OCI-LY7 (cell line): ENCODE measurements at places on chromosomes 16 and 17.
A peak's percentile ranks its signal among the peaks of the same experiment; 100 is the strongest.

GRCh38 chr16:70660672-70661350, 14.5 kb downstream of the IL34 start:
- DNase-seq, result no peak

DNA sequence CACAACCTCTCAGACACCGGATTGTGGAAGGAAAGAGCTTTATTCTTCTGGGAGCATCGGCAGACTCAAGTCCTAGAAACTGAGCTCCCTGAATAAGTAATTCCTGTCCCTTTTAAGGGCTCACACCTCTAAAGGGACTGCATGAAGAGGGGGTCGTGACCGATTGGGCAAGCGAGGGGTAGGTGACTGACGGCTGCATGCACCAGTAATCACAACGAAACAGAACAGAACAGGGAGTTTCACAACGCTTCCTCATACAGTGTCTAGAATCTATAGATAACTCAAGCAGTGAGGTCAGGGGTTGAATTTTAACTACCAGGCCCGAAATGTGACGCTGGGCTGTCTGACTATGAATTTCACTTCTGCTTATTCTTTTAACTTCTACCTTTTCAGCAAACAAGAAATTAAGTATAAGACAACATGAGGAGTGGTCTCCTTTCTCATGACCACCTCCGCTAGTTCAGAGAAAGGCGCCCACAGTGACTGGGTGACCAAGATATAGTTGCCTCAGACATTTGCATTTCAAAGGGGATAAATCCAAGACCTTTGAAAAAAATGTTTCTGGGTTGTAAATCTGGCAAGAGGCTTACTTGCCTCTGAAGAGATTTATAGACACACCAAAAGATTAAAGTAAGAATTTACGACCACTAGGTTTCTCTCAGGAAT, 88.4 kb upstream of the ATF7IP2 start:
- DNase-seq, result peak; percentile 89

DNA sequence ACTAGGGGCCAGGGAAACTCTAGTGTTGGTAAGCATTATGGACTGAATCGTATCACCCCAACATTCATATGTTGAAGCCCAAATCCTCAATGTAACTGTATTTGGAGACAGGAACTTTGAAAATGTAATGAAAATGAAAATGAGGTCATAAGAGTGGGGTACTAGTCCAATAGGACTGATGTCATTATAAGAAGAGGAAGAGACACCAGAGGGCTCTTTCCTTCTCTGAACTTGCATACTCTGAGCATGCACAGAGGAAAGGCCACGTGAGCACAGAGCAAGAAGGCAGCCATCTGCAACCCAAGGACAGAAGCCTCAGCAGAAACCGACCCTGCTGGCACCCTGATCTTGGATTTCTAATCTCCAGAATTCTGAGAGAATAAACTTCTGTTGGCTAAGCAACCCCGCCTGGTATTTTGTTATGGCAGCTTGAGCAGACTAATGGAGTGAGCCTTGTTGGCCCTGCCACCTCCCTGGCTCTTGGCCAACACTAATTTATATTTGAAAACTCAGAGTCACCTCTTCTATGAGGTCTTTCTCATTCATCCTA, 273.4 kb downstream of the NTN1 start:
- no peak for DNase-seq

DNA sequence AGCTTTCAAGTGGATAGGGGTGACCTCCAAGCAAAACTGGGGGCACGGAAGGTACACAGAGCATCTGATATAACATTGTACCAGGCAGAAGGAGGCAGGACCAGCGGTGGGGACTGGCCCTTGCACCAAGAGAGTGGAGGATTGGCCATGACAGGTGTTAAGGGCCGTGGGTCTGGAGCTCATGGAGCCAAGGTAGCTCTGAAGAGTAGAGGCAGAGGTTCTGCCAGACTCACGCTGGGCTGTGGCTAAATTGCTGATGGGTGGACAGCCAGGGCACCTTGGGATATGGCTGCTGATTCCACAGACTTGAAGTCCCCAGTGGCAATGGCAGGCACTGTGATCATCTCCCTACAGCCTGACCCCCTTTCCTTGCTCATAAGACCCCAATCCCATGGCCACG, 65.9 kb upstream of the NKD1 start:
- no peak for DNase-seq

- no peak for DNase-seq
Measured at GRCh38 chr16:57741660-57742191, 6.2 kb downstream of the KATNB1 start.

- no peak for DNase-seq
Measured at GRCh38 chr16:81939164-81940056, 71.9 kb downstream of the SDR42E1 start.

GRCh38 chr17:17757391-17757791, 76.1 kb downstream of the RAI1 start:
- DNase-seq, result peak; percentile 91

GRCh38 chr16:9677301-9677653, 505.0 kb downstream of the GRIN2A start:
- no peak for DNase-seq

DNA sequence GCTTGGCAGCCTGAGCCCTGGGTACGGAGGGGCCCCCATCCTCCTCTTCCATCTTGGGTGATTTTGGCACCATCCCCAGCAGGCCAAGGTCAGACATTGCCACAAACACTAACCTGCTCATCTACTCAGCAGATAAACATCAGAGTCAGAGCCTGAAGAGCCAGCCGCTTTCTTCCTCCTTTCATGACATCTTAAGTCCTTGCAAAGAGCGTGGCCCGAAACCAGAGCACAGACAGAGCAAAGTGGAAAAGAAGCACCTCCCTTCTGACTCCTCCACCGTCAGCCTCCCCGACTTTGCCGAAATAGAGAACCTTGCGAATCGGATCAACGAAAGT, 60.4 kb upstream of the RPH3AL start:
- DNase-seq, result no peak

- no peak for DNase-seq
Measured at GRCh38 chr16:79613009-79613408, 12.5 kb upstream of the MAF start.

- DNase-seq, result no peak
Measured at GRCh38 chr16:49837688-49838410, 18.1 kb downstream of the ZNF423 start.

GRCh38 chr17:48718227-48718760, 4.0 kb downstream of the PRAC1 start:
- DNase-seq, result no peak

DNA sequence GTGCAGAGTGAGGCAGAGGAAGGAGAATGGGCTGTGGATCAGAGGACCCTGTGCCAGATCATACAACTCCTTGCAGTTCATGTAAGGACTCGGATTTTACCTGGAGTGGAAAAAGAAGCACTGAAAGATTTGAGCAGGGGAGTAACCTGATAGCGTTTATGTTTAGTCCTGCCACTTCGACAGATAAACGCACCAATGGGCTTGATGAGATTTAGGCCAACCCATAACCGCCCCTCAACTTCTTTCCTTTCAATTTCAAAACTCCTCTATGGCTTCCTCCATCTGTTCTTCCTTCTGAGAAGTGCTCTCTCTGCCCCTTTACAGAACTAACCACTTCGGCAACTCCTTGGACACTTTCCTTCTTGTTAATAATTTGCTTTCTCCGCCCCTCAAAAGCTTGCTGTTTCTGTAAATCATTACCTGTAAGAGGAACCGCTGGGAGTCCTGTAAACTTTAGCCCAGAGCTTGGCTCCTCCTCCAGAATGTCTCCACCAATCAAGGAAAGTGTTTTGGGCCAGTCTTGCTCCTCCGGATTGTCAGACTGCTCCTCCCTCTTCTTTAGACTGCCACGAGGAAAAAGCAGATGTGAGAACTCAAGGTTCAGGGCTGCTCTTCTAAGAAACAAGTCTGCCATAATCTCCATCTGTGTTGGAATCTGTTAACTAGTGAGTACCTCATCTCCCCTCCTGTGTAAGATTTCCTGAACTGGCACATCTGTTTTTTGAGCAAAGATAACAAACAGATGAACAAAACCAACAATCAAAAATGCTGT, at the start of gene ACSM3:
ACSM3 (plus strand) TSS at position 554 of the 772 bp plus-strand sequence. CDS start 6,021 bp downstream, outside the sequence.
- peak; percentile 89 for DNase-seq

- no peak for DNase-seq
Measured at GRCh38 chr16:88842308-88842756, 14.4 kb downstream of the GALNS start.

DNA sequence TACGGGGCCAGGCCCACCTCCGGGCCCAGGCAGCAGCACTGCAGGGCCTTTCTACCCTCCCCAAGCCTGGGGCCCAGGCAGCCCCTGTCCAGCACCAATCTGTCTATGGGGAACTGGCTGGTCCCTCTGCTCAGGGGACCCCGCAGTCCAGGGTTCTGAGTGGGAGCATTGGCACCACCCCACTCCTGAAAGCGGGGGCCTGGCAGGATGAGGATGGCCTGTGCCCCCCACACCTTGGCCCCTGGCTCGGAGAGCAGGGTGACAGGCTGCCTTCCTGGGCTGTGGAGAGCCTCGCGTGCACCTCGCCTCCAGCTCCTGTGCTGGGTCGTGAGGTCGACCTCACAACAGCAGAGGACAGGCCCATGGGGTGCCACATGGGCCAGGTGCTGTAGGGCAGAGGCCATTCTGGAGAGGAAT, 1.4 kb downstream of the NPB start:
- no peak for DNase-seq

- peak; percentile 67 for DNase-seq
Measured at GRCh38 chr16:31874366-31875111, 932 bp downstream of the ZNF267 start.

DNA sequence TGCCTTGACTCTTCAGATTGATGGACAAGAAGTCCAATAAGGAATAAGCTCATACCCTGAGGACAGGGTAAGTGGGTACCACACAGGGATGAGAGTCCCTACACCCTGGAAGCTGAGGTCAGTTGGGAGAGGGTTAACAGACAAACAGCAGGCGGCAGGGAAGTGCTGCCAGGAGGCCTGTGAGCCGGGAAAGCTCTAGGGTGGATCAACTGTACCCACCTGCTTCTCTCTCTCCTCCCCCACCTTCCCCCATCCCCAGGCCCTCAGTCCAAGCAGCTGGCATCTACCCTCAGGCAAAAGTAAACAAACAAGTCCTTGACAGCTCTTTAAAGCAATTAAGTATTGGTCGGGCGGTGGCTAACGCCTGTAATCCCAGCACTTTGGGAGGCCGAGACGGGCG, 20.7 kb upstream of the MYLK3 start:
- DNase-seq, result no peak

DNA sequence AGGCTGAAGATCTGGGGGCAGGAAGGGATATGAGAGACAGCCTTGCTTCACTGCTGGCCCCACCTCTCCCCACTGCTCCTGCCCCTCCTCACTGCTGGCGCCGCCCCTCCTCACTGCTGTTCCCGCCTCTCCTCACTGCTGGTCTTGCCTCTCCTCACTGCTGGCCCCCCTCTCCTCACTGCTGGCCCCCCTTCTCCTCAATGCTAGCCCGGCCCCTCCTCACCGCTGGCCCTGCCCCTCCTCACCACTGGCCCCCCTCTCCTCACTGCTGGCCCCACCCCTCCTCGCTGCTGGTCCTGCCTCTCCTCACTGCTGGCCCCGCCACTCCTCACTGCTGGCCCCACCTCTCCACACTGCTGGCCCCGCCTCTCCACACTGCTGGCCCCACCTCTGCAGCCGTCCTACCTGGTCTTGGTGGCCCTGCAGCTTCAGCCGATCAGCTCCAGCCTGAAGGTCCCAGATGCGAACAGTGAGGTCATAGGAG, 9.5 kb upstream of the PAM16 start:
- DNase-seq, result no peak

DNA sequence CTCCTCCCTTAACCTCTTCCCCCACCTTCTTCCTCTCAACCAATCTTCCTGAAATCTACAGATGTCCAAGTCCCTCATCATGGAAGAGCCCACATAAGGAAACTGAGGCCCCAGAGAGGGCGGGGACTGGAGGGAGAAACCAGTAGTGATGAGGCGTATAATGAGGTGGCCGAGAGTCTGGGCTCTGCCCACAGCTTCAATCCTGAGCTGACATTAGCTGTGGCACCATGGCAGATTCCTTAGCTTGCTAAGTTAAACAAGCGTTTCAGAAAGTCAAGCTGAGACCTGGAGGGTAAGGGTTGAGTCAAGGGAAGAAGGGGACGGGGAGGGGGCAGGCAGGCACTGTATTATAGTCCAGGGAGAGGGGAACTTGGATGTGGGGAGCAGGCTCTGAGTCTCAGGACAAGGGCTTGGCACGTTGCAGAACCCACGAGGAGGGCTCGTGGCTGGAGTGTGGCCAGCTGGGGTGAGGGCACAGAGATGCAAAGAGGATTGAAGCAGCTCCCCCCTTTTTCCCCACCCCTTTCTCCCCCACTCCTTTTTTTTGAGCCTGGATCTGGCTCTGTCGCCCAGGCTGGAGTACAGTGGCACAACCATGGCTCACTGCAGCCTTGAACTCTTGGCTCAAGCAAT, 13.3 kb downstream of the ARHGAP23 start:
- DNase-seq, result no peak

- no peak for DNase-seq
Measured at GRCh38 chr17:74403512-74404137, 28.3 kb upstream of the GPRC5C start.

GRCh38 chr17:42997390-42997983, 732 bp upstream of the RPL27 start:
- no peak for DNase-seq

- DNase-seq, result no peak
Measured at GRCh38 chr16:51402785-51403184, 251.7 kb upstream of the SALL1 start.

DNA sequence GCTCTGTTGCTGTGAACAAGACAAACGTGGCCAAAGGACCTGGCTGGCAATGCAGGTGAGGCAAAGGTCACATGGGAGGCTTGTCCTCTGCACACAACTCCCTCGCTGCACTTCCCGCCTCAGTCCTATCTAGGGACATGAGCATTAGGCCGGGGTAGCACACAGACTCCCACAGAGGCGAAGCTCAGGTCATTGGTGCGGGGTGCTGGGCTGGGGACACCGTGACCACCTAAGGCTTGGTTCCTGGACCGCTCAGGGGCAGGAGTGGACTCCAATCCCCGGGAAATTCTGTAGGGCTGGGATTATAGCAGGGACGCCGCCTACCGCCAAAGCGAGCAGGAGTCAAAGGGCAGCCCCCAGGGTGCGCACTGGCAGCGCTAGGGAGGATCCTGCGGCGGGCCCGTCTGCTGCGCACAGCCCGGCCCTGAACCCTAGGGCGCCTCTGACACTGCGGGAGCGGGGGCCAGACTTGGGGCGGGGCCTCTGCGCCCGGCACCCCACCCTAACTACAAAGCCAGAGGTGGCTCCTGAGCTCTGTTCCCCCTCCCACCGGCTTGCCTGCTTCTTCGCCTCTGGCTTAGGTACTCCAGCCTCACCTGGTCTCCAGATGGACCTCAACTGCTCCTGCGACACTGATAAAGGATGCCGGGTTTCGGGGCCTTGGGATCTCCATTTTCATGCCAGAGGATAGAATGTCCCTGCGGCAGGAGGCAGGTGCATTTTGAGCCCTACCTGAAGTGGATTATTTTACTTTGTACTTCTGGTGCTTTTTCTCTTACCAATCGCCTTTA, 3.9 kb upstream of the MT1B start:
- no peak for DNase-seq
